Bronchial epithelial cell (primary cell): ENCODE measurements at places on chromosomes 6 and 20. TPM values are rescaled to one million over a fixed set of nuclear protein-coding genes. Genes with fewer than 3 reads are reported as not detected.

TRIM38 gene
- total RNA-seq: 2.9 and 4.2 TPM in 2 replicates

GRIK2 gene
- total RNA-seq: 0.26 and 0.38 TPM in 2 replicates

LY6G5C gene
- 0.13 TPM in 1 of 2 replicates, not detected in the other for total RNA-seq

MAP7 gene
- total RNA-seq: 30.8 and 50.4 TPM in 2 replicates

HLA-G gene
- total RNA-seq: 4.9 and 13.2 TPM in 2 replicates

AGER gene
- 0.26 TPM in 2 replicates for total RNA-seq

ASIP gene
- total RNA-seq: not detected in 2 replicates

ATP9A gene
- 22.7 and 26.3 TPM in 2 replicates for total RNA-seq

SLC17A2 gene
- not detected in 2 replicates for total RNA-seq

TRDN gene
- total RNA-seq: not detected in 2 replicates

PI3 gene
- 15.5 and 110 TPM in 2 replicates for total RNA-seq

SLPI gene
- 854 and 2,253 TPM in 2 replicates for total RNA-seq

BTNL2 gene
- 0.13 and 0.26 TPM in 2 replicates for total RNA-seq

ULBP3 gene
- 5.6 and 11.1 TPM in 2 replicates for total RNA-seq

TNXB gene
- total RNA-seq: 1.4 and 2.4 TPM in 2 replicates

FOXS1 gene
- total RNA-seq: not detected in 2 replicates

C4A gene
- 1.2 and 1.8 TPM in 2 replicates for total RNA-seq

GMDS gene
- 8.2 and 10.1 TPM in 2 replicates for total RNA-seq

POM121L2 gene
- total RNA-seq: not detected in 2 replicates

COL12A1 gene
- total RNA-seq: 6.4 and 11.3 TPM in 2 replicates

SPAG4 gene
- 6.1 and 9.9 TPM in 2 replicates for total RNA-seq

PLCB4 gene
- total RNA-seq: 1.6 and 2.0 TPM in 2 replicates
